ENCODE measurements at places on chromosomes 3 and 15.
A peak's percentile ranks its signal among the peaks of the same experiment; 100 is the strongest.

GRCh38 chr15:68317281-68318007 lies 39.9 kb downstream of the FEM1B start:
- no peak for DNase-seq

DNA sequence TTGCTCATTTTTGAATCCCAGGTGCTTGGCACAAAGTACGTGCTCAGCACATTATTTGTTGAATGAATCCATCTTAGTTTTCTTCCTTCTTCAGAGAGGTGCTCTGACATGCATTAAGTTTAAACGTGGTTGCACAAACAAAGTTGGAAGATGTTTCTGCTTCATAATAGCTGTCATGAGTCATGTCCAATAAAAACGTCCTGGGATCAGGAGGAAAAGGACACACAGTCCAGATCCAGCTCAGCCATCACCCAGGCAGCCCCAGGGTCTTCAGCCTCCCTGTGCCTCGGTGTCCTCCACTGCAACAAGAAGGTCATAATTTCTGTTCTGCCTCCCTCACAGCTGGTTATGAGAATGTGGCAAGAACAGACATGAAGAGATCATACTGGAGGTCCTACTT lies 55.4 kb downstream of the CCNL1 start:
- DNase-seq: no peak

- DNase-seq: no peak
Observed at GRCh38 chr3:143648708-143649107, 199.6 kb downstream of the SLC9A9 start.

GRCh38 chr15:58546635-58547627 lies 115.1 kb downstream of the LIPC start:
- DNase-seq: peak; percentile 13

DNA sequence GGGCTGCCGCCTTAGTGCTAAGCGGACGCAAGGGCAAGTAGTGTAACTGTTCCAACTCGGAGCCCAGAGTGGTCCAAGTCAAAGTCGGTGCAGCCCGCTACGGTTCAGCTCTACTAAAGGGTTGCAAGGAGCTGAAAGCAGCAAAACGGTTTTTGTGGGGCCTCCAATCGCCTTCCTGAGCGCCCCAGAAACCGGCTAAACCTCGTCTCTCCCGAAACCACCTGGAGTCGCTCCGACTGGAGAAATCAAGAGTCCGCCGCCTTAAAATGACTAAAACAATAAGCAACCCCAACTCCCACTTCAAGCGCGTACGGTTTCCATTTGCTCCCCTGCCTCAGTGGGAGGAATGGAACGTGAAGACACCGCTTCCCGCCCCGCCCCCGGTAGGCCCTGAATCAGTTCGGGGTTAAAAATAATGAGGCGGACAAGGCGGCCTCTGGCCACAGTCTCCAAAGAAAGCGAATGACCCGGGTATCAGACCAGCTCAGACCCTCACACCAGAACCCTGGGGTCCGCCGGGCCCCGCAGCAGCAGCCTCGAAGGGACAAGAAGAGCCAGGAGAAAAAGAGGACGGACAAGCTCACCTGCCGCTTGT lies 401 bp downstream of the SEC11A start:
- no peak for DNase-seq

- DNase-seq: peak; percentile 49
Observed at GRCh38 chr3:187694801-187695200, 7.6 kb downstream of the RTP2 start.
